Fibroblast of pulmonary artery (primary cell): ENCODE measurements at places on chromosomes 1 and 21.

- DNase-seq: peak; percentile 20
These were observed 5.9 kb upstream of the STUM start for GRCh38 chr1:226542623-226543103.

- peak; percentile 43 for DNase-seq
These were observed 91.1 kb upstream of the UBE2U start for GRCh38 chr1:64112281-64112680.

DNA sequence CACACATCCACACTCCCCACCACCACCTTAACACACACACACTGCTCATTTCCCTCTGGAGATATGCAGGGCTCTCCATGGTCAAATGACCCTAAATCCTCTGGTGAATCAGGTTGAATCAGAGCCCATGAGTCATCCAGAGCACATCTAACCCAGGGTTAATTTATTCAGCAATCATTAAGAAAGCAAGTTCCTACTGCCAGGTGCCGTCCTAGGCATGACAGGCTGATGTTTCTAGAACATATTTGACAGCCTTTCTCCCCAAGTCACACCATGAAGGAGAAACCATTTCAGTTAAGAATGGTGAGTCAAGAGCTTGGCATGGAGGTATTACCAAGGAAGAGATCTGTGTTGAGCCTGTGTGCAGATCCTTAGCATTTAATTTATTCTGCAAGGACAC lies 194.3 kb upstream of the CAMK1G start:
- DNase-seq: peak; percentile 57

DNA sequence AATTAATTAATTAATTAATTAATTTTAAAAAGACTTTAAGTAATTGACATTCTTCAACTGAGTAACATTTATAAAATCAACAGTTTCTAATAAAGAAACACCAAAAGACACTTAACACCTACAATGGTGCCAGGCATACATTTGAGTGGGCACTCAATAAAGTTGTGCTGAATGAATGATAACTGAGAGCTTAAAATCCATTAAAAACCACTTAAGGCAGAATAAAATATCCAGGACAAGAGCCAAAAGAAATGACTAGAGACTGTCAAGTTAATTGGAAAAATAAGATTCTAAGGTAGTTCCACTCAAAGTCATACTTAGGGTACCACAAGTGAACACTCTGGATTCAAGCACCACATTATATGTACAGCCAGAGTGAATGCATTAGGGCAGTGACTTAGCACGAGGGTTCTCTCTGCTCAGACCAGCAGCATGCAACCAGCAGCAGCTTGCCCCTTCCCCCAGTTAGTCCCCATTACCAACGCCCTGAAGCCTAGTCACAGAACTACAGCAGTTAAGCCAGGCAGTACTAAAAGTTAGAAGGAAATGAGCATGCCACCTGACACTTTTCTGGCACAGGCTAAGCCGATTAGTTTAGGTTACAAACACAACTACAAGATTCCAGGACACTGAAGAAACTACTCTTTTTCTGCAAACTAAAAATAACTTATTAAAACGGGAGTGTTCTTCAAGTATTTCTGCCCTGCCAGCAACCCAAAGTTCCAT lies 46.5 kb downstream of the LUZP1 start:
- peak; percentile 74 for DNase-seq

DNA sequence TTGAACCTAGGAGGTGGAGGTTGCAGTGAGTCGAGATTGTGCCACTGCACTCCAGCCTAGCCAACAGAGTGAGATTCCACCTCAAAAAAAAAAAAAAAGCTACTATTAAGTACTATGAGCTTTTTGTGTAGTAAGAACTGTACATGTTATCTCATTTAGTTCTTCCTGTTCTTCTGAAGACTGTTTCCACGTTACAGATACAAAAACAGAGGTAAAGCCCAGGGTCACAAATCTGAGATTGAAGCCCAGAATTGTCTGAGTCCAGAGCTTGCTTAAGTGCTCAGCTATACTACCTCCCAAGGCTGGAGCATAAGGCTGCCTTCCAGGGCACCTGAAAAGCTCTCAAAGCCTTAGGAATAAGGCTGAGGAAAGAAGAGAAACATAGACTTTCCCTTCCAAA lies 2.9 kb downstream of the FABP3 start:
- peak; percentile 53 for DNase-seq

GRCh38 chr1:224534731-224535130 lies 81.4 kb upstream of the CNIH3 start:
- DNase-seq: no peak

DNA sequence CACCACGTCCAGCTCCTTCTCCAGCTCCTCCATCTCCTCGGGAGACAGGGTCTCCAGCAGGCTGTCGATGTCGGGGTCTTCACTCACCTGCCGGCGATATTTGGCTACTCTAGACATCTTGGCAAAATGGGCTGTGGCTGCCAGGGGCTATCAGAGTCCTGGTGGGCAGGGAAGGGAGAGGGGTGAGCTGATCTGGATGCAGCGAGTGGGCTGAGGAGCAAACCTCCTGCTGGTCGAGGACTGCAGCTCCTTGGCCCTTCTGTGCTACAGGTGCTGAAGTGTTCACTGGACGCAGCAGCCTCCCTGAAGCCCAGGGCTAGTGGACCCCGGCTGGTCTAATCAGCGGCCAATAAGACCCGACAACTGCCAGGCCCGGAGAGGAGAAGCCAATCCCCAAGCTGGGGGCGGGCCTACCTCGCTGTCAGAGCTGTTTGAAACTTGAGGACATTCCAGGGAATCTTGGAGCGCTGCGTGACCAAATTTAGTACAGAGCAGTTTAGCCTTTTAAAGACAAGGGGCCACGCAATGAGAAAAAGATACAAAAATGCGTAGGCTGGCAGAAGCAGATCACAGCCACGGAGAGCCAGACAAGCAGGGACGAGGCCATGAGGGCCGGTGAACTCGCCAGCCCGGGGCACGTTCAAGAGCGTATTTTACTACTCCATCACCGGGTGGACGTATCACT lies at the start of gene LMOD1:
TSS of gene LMOD1 (minus strand) at position 325 of the 685 bp plus-strand sequence. CDS start at position 117, 208 bp downstream.
- peak; percentile 88 for DNase-seq

- peak; percentile 91 for DNase-seq
These were observed 35.5 kb downstream of the COLGALT2 start for GRCh38 chr1:184002071-184002470.

- DNase-seq: no peak
These were observed 52.9 kb upstream of the BACH1 start for GRCh38 chr21:29245863-29246262.

GRCh38 chr1:29121516-29121935 lies 2.2 kb downstream of the TMEM200B start:
- DNase-seq: no peak

DNA sequence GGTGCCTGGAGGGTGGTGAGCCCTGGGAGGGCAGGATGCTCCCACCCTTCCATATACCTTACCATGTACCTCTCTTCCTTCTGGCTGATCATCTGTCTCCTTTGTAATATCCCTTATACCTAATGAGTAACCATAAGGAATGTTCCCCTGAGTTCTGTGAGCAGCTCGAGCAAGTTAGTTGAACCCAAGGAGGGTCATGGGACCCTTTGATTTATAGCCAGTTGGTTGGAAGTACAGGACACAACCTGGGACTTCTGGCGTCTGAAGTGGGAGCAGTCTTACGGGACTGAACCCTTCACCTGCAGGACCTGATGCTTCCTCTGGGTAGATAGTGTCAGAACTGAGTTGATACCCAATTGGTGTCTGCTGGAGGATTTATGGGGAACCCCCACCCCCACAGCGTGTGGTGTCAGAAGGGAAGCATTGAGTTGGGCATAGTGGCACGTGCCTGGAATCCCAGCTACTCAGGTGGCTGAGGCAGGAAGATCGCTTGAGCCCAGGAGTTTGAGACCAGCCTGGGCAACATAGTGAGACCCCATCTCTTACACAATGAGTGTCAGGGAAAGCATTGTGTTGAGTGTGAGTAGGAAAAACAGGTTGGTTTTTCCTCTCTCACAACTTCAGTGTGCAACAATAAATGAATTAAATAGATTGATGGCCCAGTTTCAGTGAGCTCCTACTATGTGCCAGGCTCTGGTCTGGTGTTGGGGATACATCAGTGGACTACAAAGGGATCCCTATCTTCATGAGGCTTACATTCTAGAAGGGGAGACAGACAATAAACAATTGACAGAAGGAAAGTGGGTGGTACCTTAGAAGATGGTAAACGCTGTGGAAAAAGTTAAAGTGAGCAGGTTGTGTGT lies 16.0 kb downstream of the DNAJC16 start:
- DNase-seq: no peak

DNA sequence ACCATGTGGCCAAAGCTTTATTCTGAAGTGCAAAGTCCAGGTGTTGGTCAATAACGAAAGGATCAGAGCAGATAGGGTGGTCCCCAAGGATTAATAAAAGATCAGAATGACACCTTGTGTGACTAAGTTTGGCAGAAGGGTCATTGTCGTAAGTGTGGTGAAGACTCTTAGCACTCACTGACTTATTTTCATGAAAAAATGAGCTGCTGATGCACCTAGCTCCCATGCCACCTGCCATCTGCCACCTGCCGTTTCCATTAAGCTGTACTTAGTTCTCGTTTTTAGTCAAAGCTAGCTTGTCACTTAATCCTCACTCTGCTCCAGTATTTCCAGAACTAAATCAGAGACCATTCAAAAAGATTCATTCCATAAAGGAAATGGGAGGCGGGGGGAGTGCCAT lies 112.6 kb downstream of the SEC16B start:
- no peak for DNase-seq

- no peak for DNase-seq
These were observed 210.4 kb downstream of the BACH1 start for GRCh38 chr21:29509121-29509520.
